ENCODE measurements at places on chromosomes 3 and 15.

DNA sequence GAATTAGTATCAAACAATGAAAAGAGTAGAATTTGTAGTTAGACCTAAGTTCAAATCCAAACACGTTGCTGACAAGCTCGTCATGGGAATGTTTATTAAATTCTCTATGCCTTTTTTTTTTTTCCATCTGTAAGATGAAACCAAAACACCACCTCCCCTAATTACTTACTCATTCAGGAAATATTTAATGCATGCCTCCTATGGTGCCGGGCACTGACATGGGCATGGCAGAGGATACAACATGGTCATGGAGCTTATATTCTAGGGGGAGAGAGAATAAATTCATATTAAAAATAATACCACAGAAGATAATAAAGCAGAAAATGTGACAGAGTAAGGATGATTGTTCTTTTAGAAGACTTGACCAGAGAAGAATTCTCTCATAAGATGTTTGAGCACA, 215.8 kb downstream of the RYR3 start:
- DNase-seq, result no peak

GRCh38 chr3:148077318-148077923, 620.3 kb upstream of the AGTR1 start:
- peak; percentile 1 for DNase-seq

DNA sequence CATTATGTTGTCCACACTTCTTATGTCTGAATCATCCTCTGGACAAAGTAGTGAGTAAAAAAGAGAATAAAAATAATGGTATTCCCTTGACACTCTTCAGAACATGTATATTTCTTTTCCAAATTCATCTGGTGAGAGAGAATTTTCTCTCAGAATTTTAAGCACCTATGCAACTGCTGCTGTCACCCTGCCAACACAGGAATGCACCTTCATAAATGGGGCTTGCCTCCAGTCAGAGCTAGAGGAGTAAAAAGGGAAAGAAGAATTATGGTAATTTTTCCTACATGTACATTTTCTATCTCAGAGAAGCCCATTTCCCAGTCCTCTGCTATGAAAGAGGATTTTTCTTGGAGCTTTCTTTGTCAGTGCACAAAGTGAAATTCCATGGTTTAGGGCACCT, 92.2 kb upstream of the ALCAM start:
- DNase-seq, result no peak

DNA sequence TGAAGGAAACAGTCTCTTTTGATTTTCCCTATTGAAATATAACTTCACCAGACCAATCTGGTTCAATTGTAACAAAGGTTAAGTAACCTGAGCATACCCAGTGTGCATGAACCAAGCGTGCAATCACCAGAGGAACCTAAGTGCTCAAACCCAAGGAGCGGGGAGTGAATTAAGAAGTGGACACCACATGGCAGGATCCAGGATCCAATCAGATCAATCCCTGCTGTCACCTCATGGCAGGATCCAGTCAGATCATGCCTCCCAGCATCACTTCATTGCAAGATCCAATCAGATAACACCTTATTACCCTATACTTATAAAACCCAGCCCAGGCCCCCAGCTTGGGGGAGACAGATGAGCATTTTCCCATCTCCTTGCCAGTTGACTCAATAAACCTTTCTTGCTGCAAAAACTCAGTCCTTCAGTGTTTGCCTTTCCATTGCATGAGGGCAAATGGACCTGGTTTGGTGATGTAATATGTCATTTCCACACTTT, 38.9 kb upstream of the RNU6-1 start:
- no peak for DNase-seq

DNA sequence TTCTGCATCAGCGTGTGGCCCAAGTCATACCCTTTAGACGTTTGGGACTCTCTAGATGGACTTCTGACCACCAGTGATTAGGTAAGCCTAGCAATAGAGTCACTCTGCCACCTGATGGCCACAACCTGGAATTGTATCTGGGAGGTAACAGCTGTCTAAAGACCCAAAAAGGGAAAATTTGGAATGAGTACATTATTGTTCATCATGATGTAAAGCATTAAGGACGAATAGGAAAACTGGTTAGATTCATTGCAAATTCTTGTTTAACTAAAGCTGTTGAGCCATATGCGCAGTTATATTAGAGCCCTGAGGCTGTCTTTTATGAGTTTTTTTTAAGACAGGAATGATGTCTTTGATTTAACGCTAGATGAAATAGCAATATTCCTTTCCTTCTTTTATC, 63.6 kb downstream of the FAM81A start:
- peak; percentile 23 for DNase-seq

DNA sequence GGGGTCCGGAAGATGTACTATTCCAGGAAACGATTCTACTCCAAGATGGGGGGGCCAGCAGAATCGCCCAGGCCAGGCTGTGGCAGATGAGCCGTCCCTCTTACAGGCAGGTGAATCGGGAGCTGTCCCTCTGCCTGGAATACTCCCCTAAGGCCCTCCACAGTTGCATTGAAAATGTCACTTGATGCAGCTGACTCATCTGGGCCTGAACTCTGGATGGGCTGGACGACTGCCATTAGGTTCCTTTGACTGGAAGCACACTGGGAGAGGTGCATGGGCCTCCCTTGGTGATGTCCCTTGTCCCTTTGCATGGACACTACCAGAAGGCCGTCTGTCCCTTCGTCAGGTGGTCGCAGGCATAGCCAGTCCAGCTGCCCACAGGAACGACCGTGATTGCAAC, 69.6 kb upstream of the HRH1 start:
- DNase-seq, result no peak

GRCh38 chr3:116057400-116058006, 387.8 kb downstream of the LSAMP start:
- DNase-seq, result no peak

GRCh38 chr3:25536521-25537391, 108.7 kb downstream of the RARB start:
- no peak for DNase-seq

DNA sequence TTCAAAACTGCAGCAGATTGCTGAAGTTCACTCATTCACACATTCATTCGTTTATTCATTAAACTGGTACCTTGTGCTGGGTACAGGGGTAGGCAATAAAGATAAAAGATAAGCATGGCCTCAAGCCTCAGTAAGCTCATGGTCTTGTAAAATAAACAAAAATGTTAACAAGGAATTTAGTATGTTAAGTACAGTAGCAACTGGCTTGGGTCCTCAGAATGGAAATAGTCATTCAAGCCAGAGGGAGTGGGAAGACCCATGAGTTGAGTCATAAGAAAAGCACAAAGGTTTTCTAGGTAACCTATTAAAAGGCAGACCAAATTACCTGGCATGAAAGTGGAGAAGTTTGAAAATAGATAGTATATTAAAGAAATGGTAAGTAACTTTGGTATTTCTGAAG, 163.3 kb downstream of the CDIN1 start:
- no peak for DNase-seq

- no peak for DNase-seq
These were observed 426.1 kb upstream of the THBS1 start for GRCh38 chr15:39154776-39155175.

DNA sequence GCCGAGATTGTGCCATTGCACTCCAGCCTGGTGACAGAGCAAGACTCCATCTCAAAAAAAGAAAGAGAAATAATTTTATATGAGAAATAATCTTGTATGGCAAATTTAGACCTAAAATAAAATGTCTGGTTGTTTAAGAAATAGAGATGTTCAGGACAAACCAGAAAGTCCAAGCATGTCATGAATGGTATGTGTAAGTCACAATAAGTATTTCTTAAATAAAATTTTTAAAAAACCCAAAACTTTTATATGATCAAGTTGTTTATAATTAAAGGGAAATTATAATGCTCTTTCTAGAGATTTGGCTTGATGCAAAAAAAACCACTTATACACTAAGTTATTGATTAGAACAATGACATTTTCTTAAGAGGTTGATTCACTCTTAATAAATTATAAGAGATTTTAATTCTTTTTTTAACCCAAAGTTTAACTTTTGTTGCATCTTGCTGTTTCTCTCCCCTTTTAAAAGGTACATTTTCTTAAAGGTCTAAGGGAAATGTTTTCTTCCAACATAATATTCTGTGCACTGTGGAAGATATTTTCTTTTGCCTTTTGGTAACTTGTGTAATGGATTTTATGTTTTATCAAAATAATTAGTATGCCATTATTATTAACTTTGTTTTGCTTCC, 105.7 kb downstream of the RTP4 start:
- DNase-seq, result no peak

- DNase-seq, result no peak
These were observed 22.2 kb upstream of the CMTM8 start for GRCh38 chr3:32216172-32216783.

DNA sequence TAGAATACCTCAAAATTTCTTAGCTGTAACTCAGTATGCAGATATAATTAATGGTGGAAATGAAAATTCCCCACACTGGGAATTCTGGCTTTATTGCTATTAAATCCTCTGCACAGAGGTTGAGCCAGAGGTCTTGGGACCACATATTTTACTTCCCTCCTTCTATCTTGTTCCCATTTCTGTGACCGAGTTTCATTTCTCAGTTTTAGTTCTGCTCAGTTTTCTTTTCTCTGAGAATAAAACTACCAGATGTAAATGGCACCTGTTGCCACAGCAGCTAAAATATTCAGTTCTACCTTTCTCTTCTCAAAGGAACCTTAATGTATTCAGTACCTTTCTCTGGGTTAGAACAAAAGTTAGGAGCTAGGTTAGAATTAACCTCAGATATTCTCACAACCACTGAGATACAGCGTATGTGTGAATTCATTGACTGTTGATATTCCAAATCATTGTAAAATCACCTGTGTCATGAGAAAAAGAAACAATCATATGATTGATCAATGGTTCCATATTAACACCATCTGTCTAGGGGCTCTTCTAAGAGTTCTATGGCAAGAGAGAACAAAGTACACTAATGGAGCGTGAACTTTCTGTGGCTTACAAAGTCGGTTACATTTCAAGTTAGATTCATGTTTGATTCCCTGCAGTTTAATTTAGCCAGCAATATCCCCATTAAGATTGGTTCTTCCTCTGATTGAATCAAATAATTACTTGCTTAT, 374.1 kb downstream of the EFHB start:
- no peak for DNase-seq

GRCh38 chr3:28012830-28013229, 228.6 kb upstream of the CMC1 start:
- DNase-seq, result no peak

GRCh38 chr3:189635339-189635738, 4.2 kb downstream of the TP63 start:
- DNase-seq, result no peak

GRCh38 chr3:18393906-18394305, 31.2 kb downstream of the SATB1 start:
- no peak for DNase-seq

DNA sequence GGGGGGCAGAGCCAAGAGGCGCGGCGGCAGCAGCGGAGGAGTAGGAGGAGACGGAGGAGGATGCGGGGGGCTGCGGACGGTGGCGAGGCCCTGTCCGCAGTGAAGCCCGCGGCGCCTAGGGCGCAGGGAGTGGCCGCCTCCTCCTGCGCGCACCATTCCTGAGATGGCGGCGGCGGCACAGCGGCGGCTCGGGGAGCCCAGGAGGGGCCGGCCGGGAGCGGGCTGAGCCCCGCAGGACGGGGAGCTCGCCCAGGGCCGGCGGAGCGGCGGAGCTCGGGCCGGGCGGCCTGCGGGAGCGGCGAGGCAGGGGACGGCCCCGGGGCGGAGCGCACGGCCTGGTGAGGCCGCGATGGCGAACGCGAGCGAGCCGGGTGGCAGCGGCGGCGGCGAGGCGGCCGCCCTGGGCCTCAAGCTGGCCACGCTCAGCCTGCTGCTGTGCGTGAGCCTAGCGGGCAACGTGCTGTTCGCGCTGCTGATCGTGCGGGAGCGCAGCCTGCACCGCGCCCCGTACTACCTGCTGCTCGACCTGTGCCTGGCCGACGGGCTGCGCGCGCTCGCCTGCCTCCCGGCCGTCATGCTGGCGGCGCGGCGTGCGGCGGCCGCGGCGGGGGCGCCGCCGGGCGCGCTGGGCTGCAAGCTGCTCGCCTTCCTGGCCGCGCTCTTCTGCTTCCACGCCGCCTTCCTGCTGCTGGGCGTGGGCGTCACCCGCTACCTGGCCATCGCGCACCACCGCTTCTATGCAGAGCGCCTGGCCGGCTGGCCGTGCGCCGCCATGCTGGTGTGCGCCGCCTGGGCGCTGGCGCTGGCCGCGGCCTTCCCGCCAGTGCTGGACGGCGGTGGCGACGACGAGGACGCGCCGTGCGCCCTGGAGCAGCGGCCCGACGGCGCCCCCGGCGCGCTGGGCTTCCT, at the start of gene GPR27:
Gene GPR27, plus strand, starts transcription at position 155 of the 909 bp plus-strand sequence. Its CDS starts 195 bp downstream, at position 350.
- peak; percentile 27 for DNase-seq

GRCh38 chr3:149506540-149506939, 32.0 kb downstream of the TM4SF4 start:
- no peak for DNase-seq

DNA sequence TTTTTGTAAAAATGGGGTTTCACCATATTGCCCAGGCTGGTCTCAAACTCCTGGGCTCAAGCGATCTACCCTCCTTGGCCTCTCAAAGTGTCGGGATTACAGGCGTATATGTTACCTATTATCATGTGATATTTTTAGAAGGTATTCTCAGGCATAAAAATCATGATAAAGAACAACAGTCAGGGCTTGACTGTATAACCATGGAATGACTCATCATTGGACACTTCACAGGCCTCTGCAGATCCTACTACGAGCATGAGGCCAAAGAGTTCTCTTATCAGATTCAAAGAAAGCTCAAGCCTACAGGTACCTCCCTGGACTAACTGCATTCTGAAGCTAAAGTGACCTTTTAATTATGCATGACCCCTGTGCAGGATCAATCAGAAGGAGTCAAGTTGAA, 91.7 kb upstream of the PRICKLE2 start:
- DNase-seq, result no peak

- DNase-seq, result no peak
These were observed 88.2 kb upstream of the POMGNT2 start for GRCh38 chr3:43194069-43194468.

DNA sequence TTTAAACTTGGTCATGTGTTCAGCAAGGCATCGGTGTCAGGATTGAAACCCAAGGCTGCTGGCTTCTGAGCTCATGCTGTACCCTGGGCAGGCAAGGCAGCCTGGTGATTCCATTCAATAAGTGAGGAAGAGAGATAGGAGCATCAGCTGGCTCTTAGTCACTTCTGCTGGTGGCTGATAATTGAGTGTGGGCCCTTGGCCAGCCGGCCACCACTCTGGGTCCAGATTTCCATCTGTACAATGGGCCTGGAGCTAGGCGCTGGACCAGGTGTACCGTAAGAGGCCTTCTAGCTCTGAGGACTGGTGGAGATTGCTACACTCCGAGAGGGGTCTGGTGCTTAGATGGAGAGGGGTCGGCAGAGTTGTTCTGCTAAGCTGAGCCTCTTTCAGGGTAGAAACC, 4.3 kb downstream of the CD276 start:
- DNase-seq, result no peak

GRCh38 chr15:90141646-90142045, 39.4 kb upstream of the IDH2 start:
- no peak for DNase-seq

DNA sequence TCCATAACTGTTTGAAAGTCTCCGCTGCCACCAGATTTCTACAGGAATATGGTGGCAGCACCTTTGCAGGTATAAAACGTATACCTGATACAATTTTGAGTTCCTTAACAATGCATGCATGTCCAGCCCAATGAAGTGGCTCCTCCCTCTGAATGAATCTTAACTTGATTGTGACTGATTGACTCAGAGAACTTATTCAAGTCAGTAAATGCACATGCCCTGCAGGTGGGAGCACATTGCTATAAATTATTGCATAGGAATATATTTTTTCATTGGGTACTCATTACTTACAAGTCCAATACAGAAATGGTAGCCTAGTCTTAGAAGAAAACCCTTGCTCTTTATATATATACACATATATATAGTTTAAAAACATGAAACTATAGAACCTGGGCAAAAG, 259.3 kb downstream of the BBX start:
- DNase-seq, result no peak
